Effector CD4-positive, alpha-beta T cell (primary cell): ENCODE measurements at places on chromosomes 3 and 15.

GRCh38 chr15:81165535-81165934 is 31.1 kb upstream of the IL16 start:
- no peak for DNase-seq

- no peak for DNase-seq
Observed at GRCh38 chr15:73799466-73799865, 46.3 kb upstream of the INSYN1 start.

- no peak for DNase-seq
Observed at GRCh38 chr15:93417156-93417555, 328.1 kb upstream of the RGMA start.

DNA sequence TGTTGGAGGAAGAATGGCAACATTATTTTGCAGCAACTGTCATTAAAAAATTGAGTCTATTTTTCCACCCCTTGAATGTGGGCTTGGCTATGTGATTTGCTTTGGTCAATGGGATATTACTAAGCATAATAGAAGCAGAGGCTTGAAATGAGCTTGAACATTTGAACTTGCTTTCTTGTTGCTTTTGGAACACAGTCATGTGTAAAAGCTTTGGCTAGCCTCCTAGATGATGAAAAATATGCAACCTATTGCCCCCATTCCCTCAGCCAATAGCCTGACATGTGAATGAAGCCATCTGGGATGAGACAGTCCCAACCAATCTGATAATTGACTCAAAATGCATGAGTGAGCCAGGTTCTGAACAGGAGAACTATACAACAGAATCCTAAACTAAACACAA is 78.4 kb downstream of the PLSCR2 start:
- no peak for DNase-seq

- DNase-seq, result no peak
Observed at GRCh38 chr3:108329947-108330346, 33.6 kb downstream of the HHLA2 start.

DNA sequence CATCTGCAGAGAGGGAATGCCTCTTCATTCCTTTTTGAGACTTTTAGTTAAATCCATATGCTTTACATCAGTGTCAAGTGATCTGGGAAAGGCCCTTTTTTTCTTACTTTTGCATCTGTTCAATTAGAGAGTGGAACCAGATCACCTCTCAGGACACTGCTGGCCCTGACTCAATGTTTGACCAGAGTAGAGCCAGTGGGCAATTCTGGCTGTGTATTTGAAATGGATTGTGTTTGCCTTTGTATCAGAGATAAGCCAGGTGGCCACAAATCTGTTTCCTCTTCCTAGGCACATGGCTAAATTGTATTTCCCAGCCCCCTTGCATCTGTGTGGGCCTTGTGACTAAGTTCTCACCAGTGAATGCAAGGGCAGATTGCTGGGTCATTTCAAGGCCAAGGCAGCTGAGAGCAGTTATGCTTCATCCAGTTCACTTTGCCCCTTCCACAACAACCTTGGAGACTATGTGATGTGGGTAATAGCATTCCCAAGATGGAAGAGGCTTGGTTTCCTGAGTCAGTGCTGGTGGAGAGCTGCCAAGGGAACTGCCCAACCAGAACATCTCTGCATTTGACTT is 75.6 kb upstream of the CACNA2D3 start:
- no peak for DNase-seq

DNA sequence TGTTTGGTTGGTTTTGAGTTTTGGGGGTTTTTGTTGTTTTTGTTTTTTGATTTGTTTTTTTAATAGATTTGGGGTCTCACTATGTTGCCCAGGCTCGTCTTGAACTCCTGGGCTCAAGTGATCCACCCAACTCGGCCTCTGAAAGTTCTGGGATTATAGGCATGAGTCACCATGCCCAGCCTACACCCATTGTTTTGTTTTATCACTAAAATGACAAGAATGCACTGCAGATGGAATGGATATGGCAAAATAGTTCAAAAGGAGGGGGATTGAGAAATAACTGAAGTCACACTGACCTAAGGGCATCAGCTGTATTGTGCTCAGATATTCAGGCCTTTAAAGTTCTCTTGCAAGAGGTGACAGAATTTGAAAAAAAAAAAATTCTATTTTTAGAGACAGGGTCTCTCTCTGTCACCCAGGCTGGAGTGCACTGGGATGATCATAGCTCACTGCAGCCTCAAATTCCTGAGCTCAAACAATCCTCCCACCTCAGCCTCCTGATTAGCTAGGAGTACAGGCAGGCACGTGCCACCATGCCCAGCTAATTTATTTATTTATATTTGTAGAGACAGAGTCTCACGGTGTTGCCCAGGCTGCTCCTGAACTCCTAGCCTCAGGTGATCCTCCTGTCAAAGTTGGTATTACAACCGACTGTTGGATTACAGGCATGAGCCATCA is 4.4 kb upstream of the RASA2 start:
- no peak for DNase-seq

DNA sequence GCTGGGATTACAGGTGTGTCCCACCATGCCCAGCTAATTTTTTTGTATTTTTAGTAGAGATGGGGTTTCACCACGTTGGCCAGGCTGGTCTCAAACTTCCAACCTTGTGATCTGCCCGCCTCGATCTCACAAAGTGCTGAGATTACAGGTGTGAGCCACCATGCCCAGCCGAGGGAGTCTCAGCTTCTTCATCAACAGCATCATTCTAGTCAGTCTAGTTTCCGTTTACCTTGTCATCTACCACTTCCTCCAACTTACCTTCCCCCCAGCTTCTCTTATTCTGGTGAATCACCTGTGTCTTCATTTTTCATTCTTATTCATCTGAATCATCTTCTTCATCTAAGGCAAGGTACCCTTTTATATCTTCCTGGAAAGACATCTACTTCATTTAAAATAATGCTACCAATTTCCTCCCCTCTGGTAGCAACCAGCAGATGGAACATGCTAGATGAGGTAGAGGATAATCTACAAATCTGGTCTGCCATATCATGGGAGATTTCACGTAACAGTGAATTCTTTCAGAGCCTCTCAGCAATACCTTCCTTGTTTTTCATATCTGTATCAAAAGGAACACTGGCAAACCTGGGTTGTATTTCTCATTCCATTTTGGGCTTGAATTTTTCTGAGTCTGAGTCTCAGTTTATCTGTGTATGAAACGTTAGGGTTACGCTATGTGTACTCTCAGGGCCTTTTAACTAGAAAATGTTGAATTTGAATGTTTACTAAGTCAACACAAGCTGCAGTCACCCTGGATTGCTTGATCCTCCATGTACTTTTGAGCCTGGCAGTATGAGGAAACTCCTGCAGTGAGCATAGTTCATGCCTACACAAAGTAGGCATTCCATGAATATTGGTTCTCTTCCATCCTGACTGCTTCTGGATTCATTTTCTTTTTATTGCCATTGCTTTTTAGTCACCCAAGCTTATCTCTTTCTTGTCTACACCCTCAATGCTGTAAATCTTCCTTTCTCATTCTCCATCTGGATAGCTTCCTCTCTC is 16.8 kb downstream of the LPP start:
- DNase-seq, result no peak

DNA sequence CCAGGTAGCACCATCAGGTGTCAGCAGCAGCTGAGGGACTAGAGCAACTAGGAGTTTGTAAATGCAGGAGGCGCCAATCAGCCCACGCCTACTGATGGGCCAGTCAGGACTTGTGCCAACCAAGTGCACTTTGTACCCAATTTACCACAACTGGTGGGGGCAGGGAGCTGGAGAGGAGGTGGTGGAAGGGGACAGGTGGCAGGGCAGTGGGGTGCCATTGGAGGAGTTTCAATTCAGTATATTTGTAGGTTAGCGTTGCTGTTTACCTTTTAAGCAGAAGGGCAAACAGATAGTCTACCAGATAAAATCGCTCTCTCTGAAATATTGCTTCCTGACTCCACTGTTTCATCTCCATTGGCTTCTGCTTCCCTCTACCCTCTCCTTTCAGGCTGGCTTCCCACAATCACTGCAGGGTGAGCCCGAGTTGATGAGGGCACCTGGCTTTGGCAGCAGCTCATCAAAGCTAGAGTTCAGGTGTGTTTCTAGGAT is 75.7 kb downstream of the TRIM69 start:
- no peak for DNase-seq

GRCh38 chr3:86438544-86438943 is 552.4 kb downstream of the VGLL3 start:
- no peak for DNase-seq

DNA sequence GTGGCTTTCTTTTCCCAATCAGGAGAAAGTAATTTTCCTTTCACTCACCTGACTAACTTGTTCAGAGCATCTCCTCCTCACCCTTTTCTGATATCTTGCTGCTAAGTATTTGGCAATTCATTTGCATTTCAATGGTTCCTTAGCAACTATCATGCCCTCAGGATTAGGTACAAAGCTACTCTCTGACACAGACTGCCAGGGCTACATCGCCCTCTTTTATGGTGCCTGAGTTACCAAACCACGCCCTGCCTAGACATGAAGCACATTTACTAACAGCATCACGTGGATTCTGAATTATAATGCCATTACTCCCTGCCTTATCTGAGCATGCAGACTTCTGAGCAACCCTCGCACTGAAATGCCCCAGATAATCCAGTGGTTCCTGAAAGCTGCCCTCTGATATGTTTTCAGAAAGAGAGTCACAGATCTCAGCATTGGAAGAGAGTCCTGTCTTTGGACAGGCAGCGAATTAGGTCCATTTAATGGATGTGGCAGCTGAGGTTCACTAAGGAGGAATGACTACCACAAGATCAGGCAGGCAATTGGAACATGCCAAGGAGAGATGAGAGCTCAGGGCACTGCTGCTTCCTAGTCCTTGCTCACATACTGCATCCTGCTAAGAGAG is 14.5 kb downstream of the EPHB1 start:
- no peak for DNase-seq

GRCh38 chr3:159832024-159832423 is 156.6 kb upstream of the IL12A start:
- DNase-seq, result no peak

GRCh38 chr15:29449136-29449535 is 179.5 kb upstream of the NSMCE3 start:
- DNase-seq, result no peak

DNA sequence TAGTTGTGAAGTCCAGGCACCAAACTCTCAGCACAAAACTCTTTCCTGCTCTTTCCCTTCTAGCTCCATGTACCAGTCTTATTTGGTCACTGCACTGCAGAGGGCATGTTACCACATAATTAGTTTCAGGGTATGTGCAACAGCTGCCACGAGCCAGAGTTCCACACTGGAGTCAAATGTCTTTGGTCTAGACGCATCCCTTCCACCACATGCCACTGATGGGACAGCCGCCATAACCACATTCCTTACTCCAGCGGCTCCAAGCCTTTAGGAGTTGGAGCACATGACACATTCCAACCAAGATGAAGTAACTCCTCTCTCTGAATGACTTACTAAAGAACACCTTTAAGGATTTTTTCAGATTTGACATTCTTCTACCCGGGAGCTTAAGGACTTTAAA is 153.4 kb downstream of the ERC2 start:
- DNase-seq, result no peak

DNA sequence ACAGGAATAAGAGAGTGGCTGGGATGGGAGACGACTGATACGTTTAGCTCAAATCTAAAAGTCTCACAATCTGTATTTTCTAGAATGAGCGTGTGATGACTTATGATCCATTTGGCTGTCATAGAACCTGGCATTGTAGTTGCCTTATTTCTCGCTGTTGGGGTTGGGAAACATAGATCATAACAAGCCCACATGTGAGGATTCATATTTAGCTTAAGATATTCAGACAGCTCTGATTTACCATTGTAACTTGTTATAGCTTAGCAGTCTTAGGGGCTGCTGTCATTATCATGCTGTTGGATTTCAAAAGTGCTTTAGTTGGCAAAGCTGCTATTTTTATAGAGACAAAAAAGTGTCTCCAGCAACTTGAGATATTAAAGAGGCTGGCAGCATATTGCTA is 871.3 kb downstream of the ZPLD1 start:
- no peak for DNase-seq
